ENCODE measurements at places on chromosomes 4 and X. TPM values are rescaled to one million over a fixed set of nuclear protein-coding genes. Genes with fewer than 3 reads are reported as not detected.

DRD5 gene
- not detected for total RNA-seq

UNC5C gene
- total RNA-seq = 18.1 TPM

DNAAF6 gene
- total RNA-seq = not detected

SNCA gene
- not detected for total RNA-seq

EDA gene
- total RNA-seq = 0.50 TPM

CABS1 gene
- total RNA-seq = not detected

UGT2B10 gene
- not detected for total RNA-seq

EVC2 gene
- total RNA-seq = 13.7 TPM

SULT1E1 gene
- 0.44 TPM for total RNA-seq

LEF1 gene
- 0.19 TPM for total RNA-seq

PDGFC gene
- 7.5 TPM for total RNA-seq

MAGEA2B gene
- not detected for total RNA-seq

IQCM gene
- not detected for total RNA-seq

CYBB gene
- total RNA-seq = not detected

NDP gene
- 0.31 TPM for total RNA-seq

MAGEA2 gene
- not detected for total RNA-seq

VCX3A gene
- total RNA-seq = not detected

ZNF630 gene
- 1.4 TPM for total RNA-seq

CXCL8 gene
- 9.1 TPM for total RNA-seq

FGFRL1 gene
- 34.8 TPM for total RNA-seq

GAGE13 gene
- not detected for total RNA-seq

GABRA4 gene
- not detected for total RNA-seq

CXorf65 gene
- not detected for total RNA-seq

KCTD8 gene
- total RNA-seq = not detected

FOXR2 gene
- total RNA-seq = not detected

PWWP3B gene
- total RNA-seq = 0.73 TPM

CTBP1 gene
- 139 TPM for total RNA-seq

MUC7 gene
- total RNA-seq = not detected

ADH7 gene
- total RNA-seq = not detected

IL21 gene
- not detected for total RNA-seq

CLGN gene
- total RNA-seq = not detected

VAMP7 gene
- 35.9 TPM for total RNA-seq

PDE6B gene
- total RNA-seq = not detected

SAGE1 gene
- not detected for total RNA-seq

PDCL2 gene
- not detected for total RNA-seq

HS3ST1 gene
- total RNA-seq = 0.49 TPM

AFF2 gene
- total RNA-seq = 0.12 TPM

IGSF1 gene
- 0.05 TPM for total RNA-seq

ADAM29 gene
- total RNA-seq = not detected

C4orf36 gene
- total RNA-seq = not detected

GPR82 gene
- not detected for total RNA-seq

LRIT3 gene
- not detected for total RNA-seq

RBPJ gene
- 37.7 TPM for total RNA-seq

VGLL1 gene
- not detected for total RNA-seq

SLC25A53 gene
- total RNA-seq = 2.3 TPM

Data from cardiac ventricle fibroblast (primary cell).